ENCODE measurements at places on chromosomes 7 and 10. TPM values are rescaled to one million over a fixed set of nuclear protein-coding genes. Genes with fewer than 3 reads are reported as not detected.
A peak's percentile ranks its signal among the peaks of the same experiment; 100 is the strongest.

- DNase-seq = no peak
Measured at GRCh38 chr10:78890506-78890905, 178.3 kb upstream of the ZMIZ1 start.

The STRIP2 gene
- total RNA-seq = 3.5 TPM

The FAM131B gene
- total RNA-seq = 1.3 TPM

- no peak for DNase-seq
Measured at GRCh38 chr7:66739953-66740301, 606 bp upstream of the RABGEF1 start.

The FBXO24 gene
- 0.55 TPM for total RNA-seq

GRCh38 chr7:82615527-82615926 is 171.9 kb upstream of the CACNA2D1 start:
- no peak for DNase-seq

The SLC13A1 gene
- not detected for total RNA-seq

DNA sequence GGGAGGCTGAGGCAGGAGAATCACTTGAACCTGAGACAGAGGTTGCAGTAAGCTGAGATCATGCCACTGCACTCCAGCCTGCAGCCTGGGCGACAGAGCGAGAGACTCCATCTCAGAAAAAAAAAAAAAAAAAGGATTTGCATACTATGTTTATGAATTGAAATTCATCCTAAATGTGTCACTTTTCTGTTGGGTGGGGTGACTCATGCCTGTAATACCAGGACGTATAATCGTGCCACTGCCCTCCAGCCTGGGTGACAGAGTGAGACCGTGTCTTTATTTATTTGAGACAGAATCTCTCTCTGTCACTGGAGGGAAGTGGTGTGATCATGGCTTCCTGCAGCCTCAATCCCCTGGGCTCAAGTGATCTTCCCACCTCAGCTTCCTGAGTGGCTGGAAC is 5.8 kb downstream of the ZNF212 start:
- no peak for DNase-seq

The SEMA3D gene
- total RNA-seq = 0.50 TPM

- no peak for DNase-seq
Measured at GRCh38 chr7:14092331-14092730, 102.9 kb upstream of the ETV1 start.

The SYT15B gene
- 0.21 TPM for total RNA-seq

GRCh38 chr10:132459301-132460003 is 62.5 kb downstream of the PWWP2B start:
- no peak for DNase-seq

- no peak for DNase-seq
Measured at GRCh38 chr7:118153551-118154177, 30.3 kb upstream of the LSM8 start.

The RPEL1 gene
- total RNA-seq = not detected

DNA sequence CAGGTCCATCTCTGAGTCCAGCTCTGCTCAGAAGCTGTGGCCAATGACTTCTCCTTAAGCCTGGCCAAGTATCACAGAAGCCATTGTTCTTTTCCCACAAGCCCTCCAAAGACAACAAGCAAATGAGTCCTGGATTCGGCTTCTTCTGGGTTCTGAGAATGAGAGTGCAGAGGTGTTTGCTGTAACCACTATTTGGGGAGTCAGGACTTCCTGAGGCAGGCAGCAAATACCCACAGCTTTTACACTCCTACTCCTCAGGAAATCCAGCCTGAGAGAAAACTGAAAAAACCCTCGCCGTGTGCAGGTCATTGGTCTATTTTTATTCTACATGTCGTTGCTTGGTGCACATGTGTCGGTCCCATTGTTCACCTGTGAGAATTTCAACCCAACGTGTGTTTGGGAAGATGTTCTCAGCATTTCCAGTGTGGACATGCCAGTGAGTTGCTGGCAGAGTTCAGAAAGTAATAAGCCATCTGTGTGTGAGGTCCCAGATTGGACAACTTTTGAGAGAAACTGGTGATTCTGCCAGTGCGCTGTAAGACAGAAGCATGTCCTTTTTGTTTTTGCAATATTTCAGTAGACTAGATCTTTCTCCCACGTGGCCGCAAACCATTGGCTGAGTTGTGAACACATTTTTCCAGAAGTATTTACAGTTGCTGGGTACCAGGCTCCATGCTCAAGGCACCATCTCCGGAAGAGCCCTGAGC is 121.6 kb upstream of the LYZL2 start:
- DNase-seq = no peak

- DNase-seq = no peak
Measured at GRCh38 chr7:51472873-51473272, 156.3 kb upstream of the COBL start.

DNA sequence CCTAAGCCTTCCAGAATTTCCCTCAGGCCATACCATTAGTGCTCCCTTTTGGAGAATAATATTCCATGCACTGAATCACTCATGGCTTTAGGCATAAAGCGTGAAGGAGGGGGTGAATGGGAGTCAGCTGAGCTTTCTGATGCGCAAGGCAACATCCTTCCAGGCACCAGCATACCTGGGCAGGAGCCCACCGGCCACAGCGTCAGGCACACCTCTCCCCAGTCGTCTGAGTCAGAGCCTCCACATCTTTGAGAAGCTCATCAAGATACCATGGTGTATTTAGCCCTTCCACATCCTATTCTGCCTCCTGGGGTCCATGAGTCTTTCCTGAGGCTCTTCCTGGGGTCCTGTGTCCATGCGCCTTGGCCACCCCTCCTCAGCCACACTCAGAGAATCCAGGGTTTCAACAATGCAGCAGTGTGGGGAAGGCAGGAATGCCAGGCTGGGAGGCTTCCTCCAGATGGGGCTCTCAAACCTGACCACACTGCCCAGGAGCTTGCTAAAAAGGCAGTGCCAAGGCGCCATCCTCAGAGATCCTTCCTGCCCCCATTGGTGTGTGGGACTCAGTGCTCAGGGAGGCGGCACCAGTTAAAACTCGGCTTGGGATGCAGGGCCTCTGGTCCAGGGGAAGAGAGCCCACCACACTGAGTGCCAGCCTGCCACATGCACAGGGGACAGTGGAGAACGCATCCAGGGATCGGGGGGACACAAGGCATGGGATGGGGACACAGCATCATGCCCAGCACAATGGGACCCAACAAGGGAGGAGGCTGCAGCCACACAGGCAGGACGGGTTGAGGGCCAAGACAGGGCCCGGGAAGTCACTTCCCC is 31.6 kb downstream of the RASGEF1A start:
- DNase-seq = no peak

- DNase-seq = no peak
Measured at GRCh38 chr10:122422266-122422989, 32.0 kb upstream of the ARMS2 start.

The HOXA9 gene
- total RNA-seq = 46.5 TPM

The CAPZA2 gene
- 75.7 TPM for total RNA-seq

The FAM237B gene
- total RNA-seq = not detected

The SPDYE16 gene
- not detected for total RNA-seq

DNA sequence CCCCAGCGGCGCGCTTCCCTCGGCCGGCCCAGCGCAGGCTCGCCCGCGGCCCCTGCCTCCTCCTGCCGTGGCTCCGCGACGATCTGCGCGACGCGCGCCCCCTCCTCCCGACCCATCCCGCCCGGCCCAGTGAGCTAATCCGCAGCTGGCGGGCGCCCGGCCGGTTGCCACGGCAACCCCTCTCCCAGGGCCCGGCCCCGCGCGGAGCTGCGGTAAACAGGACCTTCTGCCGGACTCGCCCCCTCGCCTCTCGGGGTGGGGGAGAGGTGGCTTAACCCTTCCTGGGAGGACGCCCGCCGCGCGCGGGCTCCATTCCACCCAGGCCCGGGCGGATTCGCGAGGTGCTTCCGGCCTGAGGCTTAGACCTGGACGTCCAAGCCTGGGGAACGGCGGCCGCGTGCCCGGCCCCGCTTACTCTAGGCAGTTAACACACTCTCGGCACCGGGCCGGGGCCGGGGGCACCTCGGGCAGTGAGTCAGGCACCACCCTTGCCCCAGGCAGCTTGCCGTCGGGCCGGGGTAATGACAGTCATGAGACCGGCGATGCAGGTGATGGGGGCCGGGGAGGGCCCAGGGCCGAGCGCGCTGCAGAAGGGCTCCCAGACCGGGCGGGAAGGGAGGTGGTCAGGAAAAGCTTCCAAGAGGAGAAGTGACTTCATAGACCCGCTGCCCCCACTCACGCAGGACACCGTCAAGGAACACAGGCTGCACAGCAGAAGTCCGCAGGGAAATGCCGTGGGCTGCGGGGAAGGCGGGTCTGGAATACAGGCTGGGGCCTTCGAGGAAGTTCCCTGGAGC is at the start of gene DENND2A:
DENND2A (minus strand) TSS at position 87 of the 797 bp plus-strand sequence. CDS start 38,416 bp downstream, outside the sequence.
- no peak for DNase-seq

DNA sequence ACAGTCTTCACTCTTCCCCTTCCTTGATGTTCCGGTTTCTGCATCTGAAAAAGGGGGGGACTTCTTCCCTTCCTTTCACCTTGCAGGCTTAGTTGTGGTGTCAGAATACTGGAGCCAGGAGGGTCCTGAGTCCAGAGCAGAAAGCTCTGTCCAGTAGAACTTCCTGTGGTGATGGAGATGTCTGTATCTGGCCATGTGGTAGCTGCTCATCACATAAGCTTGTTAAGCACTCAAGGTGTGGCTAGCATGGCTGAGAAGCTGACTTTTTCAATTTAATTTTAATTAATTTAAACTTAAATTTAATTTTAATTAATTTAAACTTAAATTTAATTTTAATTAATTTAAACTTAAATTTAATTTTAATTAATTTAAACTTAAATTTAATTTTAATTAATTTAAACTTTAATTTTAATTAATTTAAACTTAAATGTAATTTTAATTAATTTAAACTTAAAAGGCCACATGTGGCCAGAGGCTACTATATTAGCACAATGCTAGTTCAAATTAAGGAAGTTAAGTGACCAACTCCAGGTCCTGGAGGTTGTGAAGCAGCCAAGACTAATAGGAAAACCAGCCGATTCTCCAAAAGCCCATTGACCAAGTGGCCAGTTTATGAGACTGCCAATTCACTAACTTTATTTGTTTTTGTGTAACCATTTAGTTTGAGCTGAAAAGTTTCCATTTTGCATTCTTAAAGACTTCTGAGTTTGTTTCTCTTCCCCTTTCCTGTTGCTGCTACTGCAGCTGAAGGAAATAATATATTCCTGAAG is 16.3 kb downstream of the MSRB2 start:
- DNase-seq = no peak

- DNase-seq = no peak
Measured at GRCh38 chr7:43554423-43554822, 28.5 kb upstream of the STK17A start.

- DNase-seq = peak; percentile 12
Measured at GRCh38 chr10:48187713-48188485, 86.6 kb downstream of the FRMPD2 start.

GRCh38 chr10:129785536-129785981 is 178.5 kb downstream of the EBF3 start:
- DNase-seq = no peak

DNA sequence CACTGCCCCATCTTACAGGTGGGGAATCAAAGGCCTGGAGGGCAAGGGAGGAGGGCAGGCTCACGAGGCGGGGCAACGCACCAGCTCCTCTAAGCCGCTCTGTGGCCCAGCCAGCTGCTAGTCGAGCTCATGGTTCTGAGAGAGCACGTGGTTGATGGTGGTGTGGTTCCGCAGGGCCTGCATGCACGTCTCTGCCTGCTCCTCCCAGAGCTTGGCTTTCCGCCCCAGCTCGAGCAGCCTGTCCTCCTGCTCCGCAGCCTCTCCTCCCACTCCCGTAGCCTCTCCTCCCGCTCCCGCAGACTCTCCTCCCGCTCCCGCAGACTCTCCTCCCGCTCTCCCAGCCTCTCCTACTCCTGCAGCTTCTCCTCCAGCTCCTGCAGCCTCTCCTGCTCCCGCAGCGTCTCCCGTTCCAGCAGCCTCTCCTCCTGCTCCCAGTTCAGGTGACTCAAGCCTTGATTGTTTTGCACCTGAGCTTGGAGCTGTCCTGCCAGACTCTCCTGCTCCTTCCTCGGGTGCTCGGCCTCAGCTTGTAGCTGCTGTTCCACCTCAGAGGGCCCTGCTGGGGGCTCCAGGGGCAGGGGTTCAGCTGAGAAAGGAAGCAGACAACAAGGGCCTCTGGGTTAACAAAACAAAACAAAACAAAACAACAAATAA is 19.1 kb upstream of the MTPAP start:
- DNase-seq = no peak

All from kidney epithelial cell (primary cell).